ENCODE measurements at places on chromosomes 4 and X.
A peak's percentile ranks its signal among the peaks of the same experiment; 100 is the strongest.

DNA sequence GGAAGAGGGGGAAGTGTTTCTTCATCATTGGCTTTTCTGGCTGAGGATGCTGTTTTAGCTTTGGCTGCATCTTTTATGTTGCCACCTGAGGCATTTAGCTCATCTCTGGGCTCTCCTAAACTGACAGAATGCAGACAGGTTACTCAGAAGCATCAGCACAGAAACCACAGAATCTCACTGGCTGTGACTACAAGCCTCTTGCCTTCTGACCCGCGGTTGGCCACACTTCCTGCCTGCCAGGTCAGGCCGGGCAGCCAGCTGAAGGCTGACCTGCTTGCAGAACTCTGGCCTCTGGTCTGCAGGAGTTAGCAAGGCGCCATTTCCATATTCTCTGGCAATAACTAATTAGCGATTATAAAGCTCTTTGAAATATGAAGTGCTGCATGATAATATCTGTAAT, 366.5 kb downstream of the MID1IP1 start:
- peak; percentile 54 for DNase-seq

DNA sequence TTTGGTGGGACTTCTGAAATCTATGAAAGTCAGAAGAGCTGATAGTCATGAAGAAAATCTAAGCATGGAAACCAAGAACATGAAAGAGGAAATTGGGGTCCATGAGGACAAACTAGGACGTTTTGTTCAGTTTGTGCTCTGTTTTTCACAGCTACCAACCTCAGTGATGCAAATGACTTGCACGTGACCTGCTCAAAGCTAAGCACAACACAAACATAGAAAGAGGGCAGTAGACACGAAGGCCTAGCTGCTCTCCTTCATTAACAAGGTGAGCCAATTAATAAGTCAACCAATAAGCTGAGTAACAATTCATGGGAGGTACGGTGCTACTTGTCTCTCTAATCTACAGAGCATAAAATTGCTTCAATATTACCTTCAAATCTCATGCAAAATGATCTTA, 684.1 kb downstream of the TRAM1L1 start:
- no peak for DNase-seq

DNA sequence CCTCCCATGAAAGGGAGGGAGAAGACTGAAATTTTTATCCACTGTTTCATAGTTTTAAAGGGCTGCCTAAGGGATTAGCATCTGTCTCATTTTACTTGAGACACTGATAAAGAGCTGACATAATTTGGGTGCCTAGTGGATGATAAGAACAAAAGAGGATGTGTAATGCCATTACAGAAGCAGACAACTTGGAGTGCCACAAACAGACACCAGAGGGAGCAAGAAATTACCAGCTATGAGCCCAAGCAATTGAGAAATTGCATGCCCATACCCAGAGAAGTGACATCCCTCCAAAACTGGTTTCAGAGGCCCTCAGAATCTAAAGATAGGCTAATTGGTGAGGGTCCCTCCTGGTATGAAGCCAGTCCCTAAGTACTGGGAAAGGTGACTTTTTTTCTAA, 38.5 kb upstream of the POU3F4 start:
- DNase-seq = peak; percentile 0

DNA sequence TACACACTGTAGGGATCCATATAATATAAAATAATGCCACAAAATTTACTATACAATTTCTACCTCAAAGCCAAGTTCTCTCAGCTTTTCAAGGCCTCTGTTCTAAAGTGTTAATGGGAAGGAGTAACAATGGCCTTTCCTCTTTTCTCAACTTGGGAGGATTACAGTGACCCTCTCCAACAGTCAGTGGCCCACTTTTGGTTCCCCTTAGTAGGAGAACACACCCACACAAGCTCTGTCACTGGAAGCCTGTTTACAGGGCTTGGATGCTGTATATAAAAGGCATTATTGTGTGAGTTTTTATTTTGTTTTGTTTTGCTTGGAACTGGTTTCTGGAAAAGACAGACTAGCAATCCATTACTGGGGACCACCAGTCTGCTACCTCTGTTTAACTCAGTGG, 1.8 kb downstream of the ARHGEF6 start:
- no peak for DNase-seq

GRCh38 chrX:38326086-38326485, 1.2 kb downstream of the RPGR start:
- no peak for DNase-seq

DNA sequence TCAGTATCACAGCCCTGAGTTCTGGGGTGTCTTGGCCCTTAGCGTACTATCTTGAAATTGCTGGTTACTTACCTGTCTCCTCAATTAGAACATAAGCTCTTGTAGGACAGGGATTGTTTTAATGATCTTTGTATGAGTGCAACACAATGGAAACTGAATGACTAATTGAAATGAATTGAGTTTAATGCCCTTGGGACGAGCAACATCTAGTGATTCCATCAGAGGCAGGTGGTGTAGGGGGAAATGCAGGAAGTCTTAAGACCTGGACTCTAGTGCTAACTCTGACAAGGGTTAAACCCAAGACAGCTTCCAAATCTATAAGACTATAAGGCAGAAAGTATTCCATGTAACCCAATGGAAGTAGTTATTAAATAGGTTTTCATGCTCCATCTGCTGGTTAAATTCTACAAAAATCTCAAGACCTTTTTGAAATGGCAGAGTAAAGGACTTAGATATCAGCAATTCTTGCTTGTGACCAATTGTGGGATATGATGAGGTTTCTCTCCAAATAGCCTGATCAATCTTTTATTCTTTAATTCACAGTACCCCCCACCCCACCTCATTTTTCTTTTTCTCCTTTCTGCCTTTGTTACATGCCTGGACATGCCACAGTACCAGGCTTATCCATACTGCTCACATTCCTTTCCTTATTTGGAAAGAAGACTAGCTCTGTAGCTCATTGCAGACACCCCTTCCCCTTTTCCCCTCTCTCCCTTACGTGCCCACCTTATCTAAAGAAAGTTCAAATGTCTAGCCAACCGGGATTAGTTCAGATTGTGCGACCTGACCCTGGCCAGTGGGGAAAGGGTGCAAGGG, 340.8 kb downstream of the PAPSS1 start:
- peak; percentile 66 for DNase-seq

- DNase-seq = no peak
Observed at GRCh38 chr4:8938623-8939022, 67.0 kb upstream of the HMX1 start.

GRCh38 chrX:23616361-23616760, 50.9 kb upstream of the PRDX4 start:
- peak; percentile 28 for DNase-seq

GRCh38 chrX:53337101-53337500, 55.7 kb upstream of the IQSEC2 start:
- no peak for DNase-seq

GRCh38 chr4:98176531-98176930, 33.3 kb upstream of the STPG2 start:
- DNase-seq = no peak

GRCh38 chr4:158849681-158850080, 80.9 kb downstream of the FNIP2 start:
- no peak for DNase-seq

GRCh38 chrX:26918631-26919030, 544.5 kb downstream of the PPP4R3C start:
- no peak for DNase-seq

DNA sequence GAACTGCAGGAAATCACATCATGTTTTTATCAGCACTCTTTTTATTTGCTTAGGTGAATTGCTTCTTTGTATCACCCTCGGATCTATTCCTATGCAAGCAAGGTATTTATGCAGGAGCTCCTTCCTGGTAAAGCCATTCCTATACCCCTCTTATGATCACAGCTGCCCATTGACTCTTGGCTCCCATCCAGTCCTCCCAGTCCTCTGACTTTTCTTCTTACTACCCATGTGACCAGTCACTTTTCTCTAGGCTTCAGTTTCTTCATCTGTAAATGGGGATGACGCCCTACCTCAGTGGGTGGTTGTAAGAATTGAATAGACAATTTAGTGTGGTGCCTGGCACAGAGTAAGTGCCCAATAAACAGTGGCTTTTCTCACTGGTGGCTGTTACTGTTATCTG, 144.9 kb downstream of the FHIP1A start:
- DNase-seq = no peak

- peak; percentile 47 for DNase-seq
Observed at GRCh38 chrX:14032406-14032805, 2.7 kb upstream of the GEMIN8 start.

DNA sequence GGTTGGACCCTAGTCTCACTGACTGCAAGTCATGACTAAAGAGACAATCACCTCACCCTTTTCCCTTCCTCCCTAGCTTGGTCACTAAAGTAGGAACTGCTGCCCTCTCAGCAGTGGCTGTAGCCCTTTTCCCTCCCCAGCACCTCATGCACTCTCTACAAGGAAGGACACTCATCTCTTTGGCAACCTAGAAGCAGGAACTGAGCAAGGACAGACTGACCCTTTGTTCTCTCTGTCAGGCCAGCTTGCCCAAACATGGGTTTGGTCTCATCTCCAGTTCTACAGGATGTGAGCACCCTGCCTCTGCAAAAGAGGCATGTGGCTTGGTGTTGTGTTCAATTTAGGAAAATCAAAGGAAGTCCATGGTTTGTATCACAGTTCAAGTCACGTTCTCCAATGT, 15.8 kb downstream of the LEF1 start:
- no peak for DNase-seq

- DNase-seq = no peak
Observed at GRCh38 chr4:151169900-151170299, 70.5 kb downstream of the RPS3A start.

DNA sequence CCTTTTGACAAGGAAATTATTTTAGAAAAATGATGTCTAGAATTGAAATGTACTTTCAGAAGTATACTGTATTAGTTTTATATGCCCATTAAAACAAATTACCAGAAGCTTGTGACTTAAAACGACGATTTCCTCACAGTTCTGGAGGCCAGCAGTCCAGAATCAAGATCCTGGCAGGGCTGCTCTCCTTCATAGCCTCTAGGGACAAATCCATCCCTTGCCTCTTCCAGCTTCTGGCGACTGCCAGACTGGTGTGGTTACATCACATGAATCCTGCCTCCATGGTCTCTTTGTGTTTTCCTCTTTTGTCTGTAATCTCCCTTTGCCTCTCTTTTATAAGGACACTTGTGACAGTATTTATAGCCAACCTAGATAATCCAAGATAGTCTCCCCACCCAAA, 97.1 kb downstream of the IQCM start:
- DNase-seq = no peak

- DNase-seq = no peak
Observed at GRCh38 chr4:25776795-25777194, 86.0 kb downstream of the SEL1L3 start.

GRCh38 chr4:158599150-158599549, 72.5 kb downstream of the C4orf46 start:
- DNase-seq = no peak

GRCh38 chr4:98338761-98339438, 77.7 kb downstream of the RAP1GDS1 start:
- no peak for DNase-seq

DNA sequence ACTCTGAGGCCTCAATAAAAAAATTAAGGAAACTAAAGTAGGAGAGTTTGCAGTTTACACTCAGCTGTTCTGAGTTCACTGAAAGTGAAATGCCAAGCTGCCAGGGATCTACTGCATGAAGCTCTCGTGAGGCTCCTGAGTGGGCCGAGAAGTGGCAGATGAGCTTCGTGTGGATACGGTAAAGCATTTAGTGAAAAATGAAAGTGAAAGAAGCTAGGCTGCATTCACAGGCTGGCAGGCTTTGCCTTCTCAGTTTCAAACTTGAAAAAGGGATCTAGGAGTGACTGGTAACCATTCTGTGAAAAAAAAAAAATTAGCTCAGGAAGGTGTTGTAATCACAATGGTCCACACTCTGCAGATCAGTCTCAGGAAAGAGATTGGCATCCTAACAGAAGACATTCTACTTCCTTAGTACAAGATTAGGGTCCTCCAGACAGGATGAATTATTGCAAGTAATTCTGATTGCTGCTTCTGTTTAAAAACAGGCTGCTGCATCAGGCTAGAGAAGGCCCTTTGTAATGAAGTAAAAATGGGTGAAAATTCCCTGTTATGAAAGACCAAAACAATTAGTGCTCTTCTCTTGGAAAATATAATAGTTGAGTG, 679.9 kb downstream of the RPA4 start:
- peak; percentile 76 for DNase-seq

GRCh38 chr4:98481167-98481566, 177.2 kb downstream of the TSPAN5 start:
- DNase-seq = no peak

DNA sequence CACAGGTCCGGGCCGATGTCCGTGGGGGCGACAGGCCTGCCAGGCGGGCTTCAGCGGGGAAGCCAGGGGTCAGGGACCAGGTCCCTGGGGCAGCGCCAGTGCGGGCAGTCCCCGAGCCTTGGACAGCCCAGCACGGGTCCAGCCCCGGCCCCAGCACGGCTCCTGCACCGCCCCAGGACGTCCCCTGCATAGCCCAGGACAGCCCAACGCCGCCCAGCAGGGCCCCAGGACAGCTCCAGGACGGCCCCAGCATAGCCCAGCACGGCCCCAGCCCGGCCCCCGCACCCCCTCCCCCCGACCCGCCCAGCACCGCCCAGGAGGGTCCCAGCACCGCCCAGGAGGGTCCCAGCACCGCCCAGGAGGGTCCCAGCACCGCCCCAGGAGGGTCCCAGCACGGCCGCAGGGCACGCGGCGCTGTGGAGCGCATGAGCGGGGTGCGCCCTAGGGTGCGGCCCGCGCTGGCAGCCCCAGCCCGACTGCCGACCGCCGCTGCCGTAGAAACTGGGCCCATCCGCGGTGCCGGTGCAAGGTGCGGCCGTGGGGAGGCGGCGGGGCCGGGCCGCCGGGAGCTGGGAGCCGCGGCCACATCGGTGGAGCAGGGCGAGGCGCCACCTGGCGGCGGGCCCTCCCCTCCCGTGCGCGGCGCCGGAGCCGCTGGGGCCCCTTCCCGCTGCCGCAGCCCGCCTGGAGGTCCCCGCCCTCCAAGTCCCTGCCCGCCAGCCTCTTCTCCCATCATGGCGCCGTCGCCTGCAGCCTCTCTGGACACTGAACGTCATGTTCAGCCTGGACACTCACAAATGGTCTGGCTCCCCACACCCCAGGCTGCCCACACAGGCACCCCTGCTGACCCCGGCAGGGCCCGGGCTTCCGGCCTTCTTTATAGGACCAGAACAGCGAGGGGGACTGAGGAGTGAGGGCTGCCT, 106.8 kb upstream of the NKX1-1 start:
- no peak for DNase-seq

DNA sequence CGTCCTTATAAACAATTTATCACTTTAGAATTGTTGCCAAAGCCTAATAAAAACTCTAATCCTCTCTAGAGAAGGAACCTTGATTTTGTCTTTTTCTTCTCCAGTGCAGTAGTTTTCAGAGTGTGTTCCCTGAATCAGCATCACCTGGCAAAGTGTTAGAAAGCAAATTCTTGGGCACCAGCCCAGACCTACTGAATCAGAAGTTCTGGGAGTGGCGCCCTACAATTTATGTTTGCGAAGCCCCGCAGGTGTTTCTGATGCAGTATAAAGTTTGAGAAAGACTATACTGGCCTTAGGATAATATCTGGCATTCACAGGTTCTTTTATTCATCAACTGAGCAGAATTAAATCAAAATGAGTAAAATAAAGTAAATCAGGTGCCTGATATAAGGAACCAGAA, 645.8 kb upstream of the ATOH1 start:
- DNase-seq = no peak
